ENCODE measurements at places on chromosomes 6 and 20. TPM values are rescaled to one million over a fixed set of nuclear protein-coding genes. Genes with fewer than 3 reads are reported as not detected.

The WDR46 gene
- total RNA-seq: 55.2 TPM

DNA sequence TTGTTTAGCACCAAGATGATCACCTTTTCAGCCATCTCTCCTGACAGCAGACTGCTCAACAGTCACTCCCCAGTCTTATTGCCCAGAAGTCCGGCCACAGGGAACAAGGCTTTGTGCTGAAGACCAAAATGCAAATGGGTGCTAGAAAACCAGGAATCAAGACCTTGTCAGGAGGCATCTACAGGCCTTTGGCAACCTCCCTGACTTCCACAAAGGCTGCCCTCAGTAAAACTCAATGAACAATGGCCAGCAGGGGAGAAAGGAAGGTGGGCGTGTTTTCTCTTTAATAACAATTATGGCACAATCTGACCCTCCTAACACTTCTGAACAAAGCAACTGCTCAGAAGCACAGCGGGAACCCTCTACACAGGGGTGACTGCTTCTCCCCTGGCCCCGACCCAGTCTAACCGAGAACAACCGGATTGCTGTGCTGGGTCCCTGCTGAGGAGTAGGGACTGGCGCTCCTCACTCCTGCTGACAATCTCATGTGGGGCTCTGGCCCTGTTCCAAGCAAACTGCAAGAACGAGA is 41.6 kb downstream of the PLCG1 start:
- DNase-seq: no peak

GRCh38 chr20:41408986-41409385 is 42.4 kb upstream of the EMILIN3 start:
- no peak for DNase-seq

DNA sequence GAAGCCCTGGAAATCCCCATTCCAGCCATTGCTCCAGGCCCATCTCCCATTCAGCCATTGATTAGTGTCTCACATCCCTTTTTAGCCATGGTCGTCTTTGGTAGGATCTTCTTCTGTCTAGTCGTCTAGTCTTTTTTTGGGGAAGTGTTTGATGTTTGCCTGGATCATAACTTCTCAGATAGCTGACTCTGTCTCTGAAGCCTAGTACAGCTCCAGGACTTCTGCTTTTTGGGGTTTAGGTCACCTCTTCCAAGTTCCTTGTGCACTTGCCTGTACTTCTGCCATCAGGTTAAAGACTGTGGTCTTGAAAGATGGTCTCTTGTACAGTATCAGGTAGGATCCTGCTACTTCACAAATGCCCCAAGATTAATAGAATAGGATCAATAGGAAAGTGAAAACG is 553.5 kb downstream of the PKHD1 start:
- no peak for DNase-seq

DNA sequence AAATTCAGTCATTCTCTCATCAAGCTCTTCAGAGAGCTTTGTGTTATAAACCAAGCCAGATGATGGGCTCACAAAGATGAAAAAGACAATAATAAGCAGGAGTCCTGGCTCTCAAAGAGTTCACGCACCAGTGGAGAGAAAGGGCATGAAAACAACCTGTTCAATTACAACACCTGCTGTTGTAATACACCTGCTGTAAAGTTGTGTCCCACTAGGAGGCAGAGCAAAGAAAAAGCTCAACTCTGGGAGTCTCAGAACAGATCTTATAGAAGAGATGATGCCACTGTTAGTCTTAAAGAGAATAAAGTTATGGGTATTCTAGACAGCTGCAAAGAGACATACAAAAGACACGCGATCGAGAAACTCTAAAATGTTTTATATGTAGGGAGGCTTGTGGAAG is 100.6 kb downstream of the DCDC2 start:
- DNase-seq: no peak

GRCh38 chr6:54102238-54102637 is 9.0 kb upstream of the MLIP start:
- no peak for DNase-seq

GRCh38 chr20:50903353-50904051 is 27.7 kb downstream of the ADNP start:
- DNase-seq: no peak

DNA sequence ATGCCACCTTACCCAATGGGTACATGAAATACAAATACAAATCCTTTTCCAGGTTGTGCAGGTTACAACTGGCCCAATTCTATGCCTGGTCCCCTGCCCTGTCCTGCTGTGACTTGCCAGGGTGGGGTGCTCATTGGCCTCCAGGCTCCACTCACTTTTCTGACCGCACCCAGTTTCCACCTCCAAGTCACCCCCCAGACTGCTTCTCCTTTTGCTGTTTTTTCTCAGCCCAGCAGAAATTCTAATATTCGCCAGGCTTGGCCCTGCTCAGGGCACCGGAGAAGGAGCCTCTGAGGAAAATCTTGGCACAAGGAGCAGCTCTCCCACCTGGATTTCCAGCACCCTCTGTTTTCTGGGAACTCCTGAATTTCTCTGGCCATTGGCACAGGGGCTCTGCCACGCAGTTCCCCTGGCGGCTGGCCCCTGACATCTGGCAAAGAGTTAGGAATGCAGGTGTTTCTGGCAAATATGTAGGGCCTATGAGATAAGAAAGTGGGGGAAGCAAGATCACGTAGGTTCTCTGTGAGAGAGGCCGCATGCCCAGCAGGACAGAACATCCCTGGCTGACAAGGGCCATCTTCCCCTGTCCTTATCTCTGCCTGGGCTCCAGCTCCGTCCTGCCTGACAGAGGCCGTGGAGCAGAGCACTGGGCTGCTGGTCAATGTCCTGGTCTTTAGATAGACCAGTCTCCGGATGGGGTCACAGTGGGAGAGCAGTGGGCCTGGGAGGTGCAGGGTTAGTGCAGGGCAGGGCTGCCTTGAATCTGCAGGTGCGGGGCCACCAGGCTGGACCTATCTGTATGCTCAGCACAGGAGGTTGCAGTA is 2.9 kb upstream of the RAET1E start:
- DNase-seq: no peak
